ENCODE measurements at places on chromosomes 13 and 19.

DNA sequence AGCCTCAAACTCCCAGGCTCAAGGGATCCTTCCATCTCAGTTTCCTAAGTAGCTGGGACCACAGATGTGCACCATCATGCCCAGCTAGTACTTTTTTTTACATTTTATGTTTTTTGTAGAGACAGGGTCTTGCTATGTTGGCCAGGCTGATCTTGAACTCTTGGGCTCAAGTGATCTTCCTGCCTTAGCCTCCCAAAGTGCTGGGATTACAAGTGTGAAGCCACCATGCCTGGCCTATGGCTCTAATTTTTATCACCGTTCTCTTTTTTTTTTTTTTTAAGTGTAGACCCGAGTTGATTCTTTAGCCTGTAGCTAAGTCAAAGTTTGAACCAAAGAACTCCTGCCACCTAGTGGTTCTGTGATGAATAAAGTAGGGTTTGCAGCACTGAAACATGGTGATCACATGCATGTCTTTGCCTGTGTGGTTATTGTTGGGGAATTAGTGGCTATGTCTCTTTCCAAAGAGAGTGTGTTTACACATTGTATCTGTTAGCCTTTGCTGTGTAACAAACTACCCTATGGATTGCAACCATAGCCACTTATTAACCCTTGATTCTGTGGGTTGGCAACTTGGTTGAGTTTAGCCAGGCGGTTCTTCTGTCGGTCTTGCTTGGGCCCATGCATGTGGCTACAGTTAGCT, 11.6 kb downstream of the NFILZ start:
- DNase-seq, result no peak

- no peak for DNase-seq
Observed at GRCh38 chr19:49564616-49565045, 15.7 kb downstream of the NOSIP start.

DNA sequence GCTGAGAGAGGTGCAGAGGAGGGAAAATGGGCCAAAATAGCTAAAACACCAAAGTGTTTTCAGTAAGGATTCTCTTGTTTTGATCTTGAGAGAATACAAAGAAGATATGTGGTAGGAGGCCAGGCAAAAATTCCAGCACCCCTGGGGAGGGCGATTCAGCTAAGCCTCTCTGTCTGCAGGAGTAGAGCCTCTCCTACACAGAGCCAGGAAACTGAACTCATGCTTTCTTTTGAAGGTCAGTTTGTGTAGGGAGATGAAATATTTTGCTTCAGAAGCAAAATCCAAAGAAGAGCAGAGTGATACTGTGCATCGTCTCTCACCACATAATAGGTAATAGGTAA, 565.0 kb downstream of the FGF9 start:
- DNase-seq, result no peak

GRCh38 chr19:51729781-51730180, 6.0 kb upstream of the HAS1 start:
- no peak for DNase-seq

GRCh38 chr19:32567486-32567885, 13.5 kb upstream of the PDCD5 start:
- no peak for DNase-seq

- no peak for DNase-seq
Observed at GRCh38 chr13:30157616-30157993, 149.7 kb downstream of the KATNAL1 start.

DNA sequence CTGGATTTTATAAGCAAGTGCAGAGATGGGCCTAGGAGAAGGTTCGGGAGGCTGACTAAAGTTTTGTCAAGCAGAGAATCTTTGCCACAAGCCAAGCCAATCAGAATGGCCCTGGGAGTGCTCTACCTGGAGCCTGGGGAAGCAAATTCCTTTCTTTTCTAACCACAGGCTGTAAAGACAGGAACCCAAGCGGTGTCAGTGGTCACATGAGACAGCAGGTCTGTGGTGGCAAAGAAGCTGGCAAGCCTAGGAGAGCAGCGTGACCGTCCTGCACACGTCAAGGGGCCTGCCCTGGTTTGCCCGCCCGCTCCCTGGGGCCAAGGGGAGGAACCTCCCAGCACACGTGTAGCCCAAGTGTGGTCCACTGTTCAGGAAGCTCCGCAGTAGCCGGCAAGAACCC, 90.8 kb downstream of the IPO5 start:
- DNase-seq, result no peak

DNA sequence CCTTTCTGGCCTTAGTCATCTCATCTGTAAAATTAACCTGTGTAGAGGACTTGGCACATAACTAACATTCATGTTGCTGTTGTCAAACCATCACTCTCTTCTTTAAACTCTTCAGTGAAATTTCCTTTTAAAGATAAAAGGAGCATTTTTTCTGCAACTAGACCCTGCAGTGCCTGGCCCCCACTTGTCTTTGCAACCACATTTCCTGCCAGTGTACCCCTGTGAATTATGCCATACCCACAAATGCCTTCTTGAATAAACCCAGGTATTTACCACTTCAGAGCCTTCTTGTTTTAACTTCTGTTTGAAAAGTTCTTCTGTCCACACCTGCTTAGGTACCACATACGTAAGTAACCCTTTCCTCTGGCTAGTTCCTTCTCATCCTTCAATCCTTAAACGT, 118.8 kb downstream of the CDK8 start:
- DNase-seq, result no peak

GRCh38 chr13:94435604-94436226, 43.8 kb downstream of the DCT start:
- DNase-seq, result no peak

DNA sequence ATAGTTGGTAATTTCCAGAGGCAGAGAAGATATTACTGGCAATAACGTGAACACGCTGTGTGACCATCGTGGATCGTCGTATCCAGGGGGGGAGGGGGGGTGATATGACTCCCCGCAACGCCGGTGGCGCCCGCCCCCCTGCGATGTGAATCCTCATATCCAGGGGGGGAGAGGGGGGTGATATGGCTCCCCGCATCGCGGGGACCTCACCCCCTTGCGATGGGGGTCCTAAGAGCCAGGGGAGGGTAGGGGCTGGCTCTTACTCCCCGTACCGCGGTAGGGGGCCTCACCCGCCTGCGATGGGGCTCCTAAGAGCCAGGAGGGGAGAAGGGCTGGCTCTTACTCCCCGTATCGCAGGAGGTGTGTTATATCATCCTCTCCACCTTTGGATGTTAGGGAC, 31.3 kb upstream of the RGCC start:
- no peak for DNase-seq

GRCh38 chr19:344625-345319, at the start of gene MIER2:
Gene MIER2, minus strand, starts transcription at chr19:344796. Its CDS starts 14 bp downstream, at chr19:344782.
- DNase-seq, result peak; percentile 90

- DNase-seq, result no peak
Observed at GRCh38 chr13:51793570-51794271, 10.2 kb downstream of the DHRS12 start.

DNA sequence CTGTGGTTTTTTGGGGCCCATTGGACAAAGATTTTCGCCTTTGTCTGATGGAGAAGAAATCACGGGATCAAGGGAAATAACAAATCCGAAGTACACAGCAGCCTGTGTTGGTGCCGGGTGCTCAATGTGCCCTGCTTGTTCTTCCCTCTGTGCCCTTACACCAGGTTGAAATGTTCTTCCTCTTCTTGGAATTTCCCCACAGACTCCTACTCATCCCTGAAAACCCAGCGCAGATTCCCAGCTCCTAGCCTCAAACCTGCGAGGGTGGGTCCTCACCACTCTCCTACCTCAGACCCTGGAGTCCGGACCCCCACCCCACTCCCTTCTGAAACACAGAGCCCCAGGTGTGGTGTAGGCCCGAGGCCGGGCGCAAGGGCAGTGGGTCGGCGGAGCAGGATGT, 4.9 kb upstream of the ACP4 start:
- DNase-seq, result no peak

DNA sequence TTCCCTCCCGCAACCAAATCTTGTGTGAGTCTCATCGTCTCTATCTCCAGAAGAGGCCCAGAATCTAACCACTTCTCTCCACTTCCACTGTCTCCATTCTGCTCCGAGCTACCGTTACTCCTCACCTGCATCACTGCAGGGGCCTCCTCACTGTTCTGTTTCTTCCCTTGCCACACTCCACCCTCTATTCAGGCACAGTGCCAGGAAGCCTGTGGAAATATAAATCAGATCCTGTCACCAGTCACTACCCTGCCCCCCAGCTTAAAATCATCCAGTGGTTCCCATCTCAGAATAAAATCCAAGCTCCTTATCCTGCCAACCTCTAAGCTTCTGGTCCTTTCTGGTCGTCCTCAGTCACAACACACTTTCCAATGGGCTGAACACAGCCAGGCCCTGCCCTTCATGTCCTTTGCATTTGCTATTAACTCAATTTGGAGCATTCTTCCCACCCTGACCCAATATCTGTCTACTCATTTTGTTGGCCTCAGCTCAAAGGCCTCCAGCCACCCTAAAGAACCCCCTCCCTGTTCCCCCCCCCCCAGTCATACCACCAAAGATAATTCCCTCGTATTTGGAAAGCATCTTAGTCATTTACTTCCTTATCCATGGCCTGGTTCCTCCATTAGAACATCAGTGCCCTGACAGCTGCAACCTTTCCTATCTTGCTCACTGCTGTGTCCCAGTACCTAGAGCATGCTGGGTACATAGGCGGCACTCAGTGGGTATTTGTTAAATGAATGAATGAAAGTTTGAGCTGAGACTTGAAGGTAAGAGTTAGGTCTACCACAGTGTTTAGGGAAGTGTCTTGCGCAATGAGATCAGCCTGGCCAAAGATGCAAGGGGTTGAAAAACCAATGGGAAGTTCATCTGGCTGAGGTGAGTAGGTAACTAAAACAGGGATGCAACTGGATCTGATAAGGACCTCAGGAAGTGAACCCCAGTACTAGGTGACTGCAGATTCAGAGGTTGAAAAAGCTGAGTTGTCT, 24.4 kb downstream of the ZNF175 start:
- no peak for DNase-seq

DNA sequence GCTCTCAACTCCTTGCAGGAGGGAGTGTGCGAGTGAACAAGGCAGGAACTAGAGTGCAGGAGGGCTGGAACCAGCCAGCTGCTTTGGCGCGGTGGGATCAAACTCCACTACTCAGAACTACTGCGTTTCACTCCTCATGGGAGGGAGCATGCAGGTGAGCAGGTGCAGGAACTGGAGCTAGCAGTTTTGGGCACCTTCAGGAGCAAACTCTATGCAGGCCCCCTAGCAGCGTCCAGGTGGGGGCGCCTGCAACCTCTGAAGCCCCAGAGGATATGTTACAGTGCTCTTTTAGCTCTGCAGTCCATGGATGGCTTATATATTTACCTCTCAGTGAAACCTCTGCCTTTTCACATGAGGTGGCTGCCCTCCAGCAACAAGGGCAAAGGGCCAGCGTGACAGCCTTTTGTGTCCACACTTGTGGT, 1303.4 kb downstream of the PCDH9 start:
- no peak for DNase-seq

DNA sequence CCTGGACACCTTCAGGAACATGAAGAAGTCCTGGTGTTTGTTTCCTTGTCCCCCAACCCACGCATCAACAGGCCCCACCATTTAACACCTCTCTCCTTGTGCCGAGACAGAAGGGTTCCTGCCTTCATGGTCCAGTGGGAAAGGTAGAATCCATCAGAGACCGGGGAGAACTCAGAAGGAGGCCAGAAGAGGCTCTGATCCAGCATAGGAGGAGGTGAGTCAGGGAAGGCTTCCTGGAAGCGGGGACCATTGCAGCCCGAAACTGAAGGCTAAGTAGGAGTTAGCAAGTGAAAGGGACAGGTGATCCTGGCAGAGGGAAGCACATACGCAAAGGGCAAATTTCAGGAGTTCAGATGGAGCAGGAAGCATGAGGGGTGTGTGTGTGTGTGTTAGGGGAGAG, 484 bp downstream of the ICAM3 start:
- DNase-seq, result no peak

DNA sequence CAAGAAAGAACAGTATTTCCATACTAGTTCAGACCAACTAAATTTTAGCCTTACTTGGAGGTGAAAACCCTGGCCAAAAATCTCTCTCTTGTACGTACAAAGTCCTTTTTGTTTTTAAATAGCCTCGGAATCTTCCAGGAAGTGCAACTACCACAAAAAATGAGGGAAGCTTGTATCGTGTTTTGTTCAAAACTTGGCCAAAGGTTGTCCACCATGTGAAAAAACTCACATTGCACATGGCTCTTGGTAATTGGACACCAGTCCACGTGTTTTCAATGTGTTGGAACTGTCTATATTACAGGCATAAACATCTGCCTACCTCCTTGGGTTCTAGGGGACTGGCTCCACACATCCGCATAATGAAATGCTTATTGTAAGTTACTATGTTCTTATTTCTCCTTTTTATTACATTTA, 15.2 kb upstream of the STRN4 start:
- DNase-seq, result no peak

- no peak for DNase-seq
Observed at GRCh38 chr13:43260999-43261398, 237.6 kb downstream of the DNAJC15 start.

GRCh38 chr13:109144693-109145437, 515.5 kb downstream of the MYO16 start:
- no peak for DNase-seq

- DNase-seq, result no peak
Observed at GRCh38 chr19:42275103-42275502, 6.1 kb downstream of the CIC start.

DNA sequence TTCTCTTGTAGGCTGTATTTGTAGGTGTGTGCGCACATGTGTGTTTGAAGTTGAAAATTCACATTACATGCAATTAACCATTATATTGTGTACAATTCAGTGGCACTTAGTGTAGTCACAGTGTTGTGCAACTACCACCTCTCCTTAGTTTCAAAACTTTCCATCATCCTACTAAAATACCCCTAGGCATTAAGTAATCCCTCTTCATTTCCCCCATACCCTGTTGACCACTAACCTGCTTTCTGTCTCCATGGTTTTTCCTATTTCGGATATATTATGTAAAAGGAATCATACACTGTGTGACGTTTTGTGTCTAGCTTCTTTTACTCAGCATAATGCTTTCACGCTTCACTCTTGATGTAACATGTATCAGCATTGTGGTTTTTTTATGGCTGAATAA, 16.1 kb downstream of the LSM14A start:
- no peak for DNase-seq

- no peak for DNase-seq
Observed at GRCh38 chr13:51425410-51426042, 27.3 kb downstream of the INTS6 start.

- no peak for DNase-seq
Observed at GRCh38 chr19:35902870-35903475, 644 bp downstream of the HCST start.

- no peak for DNase-seq
Observed at GRCh38 chr13:113500530-113501265, 10.2 kb upstream of the DCUN1D2 start.

DNA sequence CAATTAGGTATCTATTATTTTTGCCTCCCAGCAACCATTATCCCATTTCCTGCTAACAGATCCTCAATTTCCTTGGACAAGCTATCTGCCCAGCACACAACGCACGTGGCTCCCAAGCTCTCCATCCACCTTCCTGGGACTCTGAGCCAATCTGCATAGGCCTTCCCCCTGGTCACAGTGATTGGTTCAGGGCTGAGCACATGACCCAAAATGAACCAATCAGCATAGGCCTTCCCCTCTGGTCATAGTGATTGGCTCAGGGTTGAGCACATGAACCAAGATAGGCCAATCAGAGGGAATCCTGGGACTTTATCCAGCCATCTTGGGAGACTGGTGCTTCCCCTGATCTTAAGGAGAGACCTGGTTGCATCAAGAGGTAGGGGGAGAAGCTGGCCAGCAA, 5.8 kb downstream of the CPAMD8 start:
- DNase-seq, result no peak

Measured in GM18507 (cell line).